MG63 (cell line): ENCODE measurements at places on chromosomes 6 and 20. TPM values are rescaled to one million over a fixed set of nuclear protein-coding genes. Genes with fewer than 3 reads are reported as not detected.

Gene DCBLD1
- 20.9 and 34.8 TPM in 2 replicates for total RNA-seq

Gene ACTL10
- 2.4 and 3.5 TPM in 2 replicates for total RNA-seq

Gene CALHM4
- not detected in 2 replicates for total RNA-seq

Gene FAM83C
- not detected in 2 replicates for total RNA-seq

Gene MUC22
- total RNA-seq = not detected in 2 replicates

Gene HLA-DRB1
- not detected in 2 replicates for total RNA-seq

DNA sequence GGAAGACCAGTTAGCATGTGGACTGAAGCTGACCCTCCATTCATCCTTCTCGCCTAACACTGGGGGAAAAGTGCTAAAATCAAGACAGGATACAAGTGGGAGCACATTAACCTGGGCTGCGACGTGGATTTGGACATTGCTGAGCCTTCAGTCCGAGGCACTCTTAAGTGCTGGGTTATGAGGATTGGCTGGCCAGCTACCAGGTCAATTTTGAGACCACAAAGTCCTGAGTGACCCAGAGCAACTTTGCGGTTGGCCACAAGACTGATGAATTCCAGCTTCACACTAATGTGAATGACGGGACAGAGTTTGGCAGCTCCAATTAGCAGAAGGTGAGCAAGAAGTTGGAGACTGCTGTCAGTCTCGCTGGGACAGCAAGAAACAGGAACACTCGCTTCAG lies 20.7 kb downstream of the FUCA2 start:
- no peak for DNase-seq

DNA sequence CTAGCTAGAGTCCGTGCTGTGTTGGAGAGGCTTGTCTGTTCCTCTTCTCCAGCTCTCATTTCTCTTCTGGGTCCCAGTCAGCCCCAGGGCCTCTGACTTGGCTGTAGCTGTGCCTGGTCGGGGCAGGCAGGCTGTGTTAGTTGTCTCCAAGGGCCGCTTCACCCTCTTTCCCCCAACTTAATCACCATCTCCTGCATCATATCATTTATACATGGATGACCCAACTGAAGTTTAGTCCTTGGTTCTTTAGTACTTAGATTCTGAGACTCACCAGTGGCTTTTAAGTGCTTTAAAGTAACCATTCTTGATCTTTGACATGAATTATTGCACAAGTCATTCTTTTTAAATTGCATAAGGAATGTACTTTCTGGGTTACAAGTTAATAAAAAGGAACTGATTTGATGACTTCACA lies 127.3 kb downstream of the RTN4IP1 start:
- DNase-seq = no peak

DNA sequence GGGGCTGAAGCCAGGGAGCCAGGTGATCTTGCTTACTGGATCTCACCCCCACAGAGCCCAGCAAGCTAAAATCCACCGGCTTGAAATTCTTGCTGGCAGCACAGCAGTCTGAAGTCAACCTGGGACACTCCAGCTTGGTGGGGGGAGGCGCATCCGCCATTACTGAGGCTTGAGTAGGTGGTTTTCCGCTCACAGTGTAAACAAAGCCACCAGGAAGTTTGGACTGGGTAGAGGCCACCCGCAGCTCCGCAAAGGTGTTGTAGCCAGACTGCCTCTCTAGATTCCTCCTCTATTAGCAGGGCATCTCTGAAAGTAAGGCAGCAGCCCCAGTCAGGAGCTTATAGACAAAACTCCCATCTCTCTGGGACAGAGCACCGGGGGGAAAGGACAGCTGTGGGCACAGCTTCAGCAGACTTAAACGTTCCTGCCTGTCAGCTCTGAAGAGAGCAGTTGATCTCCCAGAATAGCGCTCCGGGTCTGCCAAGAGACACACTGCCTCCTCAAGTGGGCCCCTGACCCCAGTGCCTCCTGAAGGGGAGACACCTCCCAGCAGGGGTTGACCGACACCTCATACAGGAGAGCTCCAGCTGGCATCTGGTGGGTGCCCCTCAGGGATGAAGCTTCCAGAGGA lies 206.3 kb upstream of the KHDRBS2 start:
- no peak for DNase-seq

DNA sequence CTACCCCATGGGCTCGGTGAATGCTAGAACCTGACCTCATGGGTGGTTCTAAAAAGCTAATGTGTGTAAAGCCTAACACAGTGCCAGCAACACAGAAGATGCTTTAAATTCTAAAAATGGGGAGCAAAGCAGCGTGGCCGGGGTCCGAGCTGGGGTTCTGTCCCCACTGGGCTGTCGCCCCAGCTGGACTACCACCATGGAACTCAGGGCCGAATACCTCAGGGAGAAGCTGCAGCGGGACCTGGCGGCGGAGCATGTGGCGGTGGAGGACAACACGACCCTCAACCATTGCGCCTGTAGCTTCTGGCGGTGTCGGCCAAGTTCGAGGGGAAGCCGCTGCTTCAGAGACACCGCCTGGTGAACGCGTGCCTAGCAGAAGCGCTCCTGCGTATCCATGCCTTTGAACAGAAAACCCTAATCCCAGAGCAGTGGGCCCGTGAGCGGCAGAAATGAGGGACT lies 8.4 kb downstream of the SOX4 start:
- DNase-seq = no peak

DNA sequence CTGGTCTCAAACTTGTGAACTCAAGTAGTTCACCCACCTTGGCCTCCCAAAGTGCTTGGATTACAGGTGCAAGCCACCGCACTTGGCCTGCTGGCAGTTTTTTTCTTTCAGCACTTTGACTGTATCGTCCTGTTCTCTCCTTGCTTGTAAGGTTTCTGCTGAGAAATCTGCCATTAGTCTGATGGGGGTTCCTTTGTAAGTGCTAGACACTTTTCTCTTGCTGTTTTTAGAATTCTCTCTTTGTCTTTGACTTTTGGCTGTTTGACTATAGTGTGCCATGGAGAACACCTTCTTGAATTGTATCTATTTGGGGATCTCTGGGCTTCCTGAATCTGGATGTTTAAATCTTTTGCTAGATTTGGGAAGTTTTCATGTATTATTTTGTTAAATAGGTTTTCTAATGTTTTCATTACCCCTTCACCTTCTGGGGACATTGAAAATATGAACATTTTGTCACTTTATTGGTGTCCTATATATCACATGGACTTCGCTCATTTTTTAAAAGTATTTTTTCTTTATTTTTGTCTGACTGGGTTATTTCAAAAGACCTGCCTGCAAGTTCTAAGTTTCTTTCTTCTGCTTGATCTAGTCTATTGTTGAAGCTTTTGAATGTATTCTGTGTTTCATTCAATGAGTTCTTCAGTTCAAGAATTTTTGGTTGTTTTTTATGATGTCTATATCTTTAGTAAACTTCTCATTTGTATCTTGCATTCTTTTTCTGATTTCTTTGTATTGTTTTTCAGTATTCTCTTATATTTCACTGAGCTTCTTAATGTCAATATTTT lies 22.1 kb downstream of the GJA10 start:
- DNase-seq = no peak

DNA sequence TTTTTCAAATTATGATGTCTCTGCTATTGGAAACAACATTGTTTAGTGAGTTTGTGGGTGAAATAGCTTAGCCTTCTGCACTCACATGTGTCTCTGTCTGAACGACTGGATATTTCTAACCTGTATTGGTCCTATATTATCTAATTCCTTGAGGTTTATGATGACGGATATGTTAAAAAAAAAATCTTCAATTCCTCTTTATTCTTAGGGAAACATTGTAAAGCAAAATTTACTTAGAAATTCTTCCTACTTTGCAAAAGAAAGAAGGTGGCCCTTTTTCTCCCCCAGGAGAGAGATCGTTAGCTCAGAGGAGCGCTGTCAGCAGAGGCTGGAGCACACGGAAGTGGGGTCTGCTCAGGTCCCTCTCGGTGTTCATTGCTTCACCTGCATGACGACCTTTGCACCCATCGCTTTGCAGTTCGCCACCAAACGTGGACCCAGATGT lies 149.8 kb downstream of the ZDHHC14 start:
- DNase-seq = no peak

DNA sequence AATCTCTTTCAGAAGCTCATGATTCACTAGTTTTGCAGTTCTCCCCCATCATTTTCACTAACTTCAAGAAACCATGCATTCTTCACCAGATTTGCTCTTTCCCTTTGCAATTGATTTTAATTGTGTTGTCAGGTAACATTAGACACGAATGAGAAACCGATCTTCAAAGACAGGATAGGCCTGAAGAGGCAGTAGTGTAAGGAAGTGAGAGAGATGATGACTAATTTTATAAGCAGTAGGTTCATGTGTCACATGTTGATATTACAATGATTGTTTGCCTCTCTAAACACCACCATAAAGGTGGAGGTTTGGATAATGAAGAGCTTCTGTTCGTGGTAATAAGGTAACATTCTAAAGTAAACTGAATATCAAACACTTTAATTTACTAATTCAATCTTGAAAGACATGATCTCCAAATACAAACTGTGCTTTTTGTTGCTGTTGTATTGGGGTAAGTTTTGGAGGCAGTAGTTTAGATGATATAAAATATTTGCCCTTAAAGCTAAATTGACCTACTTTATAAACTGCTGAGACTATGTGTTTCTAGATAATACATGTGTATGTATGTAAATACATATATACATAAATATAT lies 207.2 kb downstream of the PHACTR1 start:
- no peak for DNase-seq

DNA sequence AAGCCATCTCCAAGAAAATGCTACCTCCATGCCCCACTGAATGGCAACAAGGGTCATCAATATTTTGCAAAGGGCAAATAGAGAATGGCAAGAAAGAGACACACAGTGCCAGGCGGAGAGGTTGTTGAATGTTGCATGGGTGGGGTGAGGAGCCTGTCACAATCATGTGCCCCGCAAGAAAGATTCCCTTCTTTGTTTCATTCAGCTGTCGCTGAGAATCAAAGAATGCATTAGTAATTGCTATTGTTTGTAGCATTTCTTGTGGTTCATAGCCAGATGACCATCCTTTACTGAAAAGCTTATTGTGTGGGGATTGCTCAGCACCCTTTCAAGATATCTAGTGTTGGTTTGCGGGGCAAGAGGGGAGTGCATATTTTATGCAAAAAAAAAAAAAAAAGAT lies 166.5 kb upstream of the QKI start:
- no peak for DNase-seq

GRCh38 chr20:34055290-34055689 lies 56.8 kb downstream of the EIF2S2 start:
- no peak for DNase-seq

DNA sequence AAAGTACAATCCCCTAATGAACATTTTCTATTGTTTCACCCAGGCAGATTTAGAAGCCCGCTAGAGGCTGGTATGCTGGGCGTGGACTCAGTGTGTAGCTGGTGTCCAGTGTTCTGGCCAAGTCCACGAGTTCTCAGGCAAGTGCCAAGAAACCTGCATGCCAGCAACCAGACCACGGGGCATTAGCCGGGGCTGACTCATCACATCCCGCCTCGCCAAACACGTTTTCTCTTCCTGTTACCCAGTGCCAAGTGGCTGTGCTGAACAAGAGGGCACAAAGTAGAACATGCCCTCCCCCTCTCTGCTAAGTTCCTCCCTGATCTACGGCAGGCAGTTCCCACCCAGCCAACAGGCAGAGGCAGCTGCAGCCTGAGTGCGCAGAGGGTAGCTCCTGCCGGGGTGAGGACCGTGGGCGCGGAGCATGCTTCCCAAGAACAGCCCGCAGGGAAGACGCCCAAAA lies 29.6 kb downstream of the RAMACL start:
- peak; percentile 99 for DNase-seq

DNA sequence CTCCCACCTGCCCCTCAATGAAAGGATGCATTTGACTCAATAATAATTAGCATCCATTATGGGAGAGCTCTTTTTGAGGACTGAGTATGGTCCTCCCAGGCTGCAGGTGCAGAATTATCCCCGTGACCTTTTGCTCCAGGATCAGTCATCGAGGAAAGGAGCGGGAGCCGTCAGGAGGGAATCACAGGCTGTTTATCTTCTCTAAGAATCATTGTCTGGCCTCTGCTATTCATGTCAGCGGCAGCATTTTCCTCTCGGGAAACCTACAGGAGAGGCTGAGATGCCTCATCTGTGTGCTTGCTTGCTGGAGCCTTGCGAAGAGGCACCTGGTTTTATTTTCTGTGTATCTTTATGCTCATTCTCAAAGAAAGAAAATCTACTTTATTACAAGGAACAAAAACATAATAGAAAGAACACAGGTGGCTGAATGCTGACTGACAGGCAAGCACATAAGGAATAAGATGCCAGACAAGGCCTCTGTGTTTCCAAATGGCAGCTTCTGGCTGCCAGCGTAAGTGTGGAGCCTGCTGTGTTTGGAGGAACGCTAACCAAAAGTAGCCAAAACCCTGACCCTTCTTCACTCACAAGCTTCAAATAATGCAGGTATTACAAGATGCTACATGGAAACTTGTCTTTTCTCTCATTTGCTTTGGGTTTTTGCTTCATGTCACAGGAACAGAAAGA lies 539.1 kb upstream of the MARCKS start:
- no peak for DNase-seq

GRCh38 chr6:51249798-51250197 lies 431.1 kb downstream of the TFAP2B start:
- no peak for DNase-seq

DNA sequence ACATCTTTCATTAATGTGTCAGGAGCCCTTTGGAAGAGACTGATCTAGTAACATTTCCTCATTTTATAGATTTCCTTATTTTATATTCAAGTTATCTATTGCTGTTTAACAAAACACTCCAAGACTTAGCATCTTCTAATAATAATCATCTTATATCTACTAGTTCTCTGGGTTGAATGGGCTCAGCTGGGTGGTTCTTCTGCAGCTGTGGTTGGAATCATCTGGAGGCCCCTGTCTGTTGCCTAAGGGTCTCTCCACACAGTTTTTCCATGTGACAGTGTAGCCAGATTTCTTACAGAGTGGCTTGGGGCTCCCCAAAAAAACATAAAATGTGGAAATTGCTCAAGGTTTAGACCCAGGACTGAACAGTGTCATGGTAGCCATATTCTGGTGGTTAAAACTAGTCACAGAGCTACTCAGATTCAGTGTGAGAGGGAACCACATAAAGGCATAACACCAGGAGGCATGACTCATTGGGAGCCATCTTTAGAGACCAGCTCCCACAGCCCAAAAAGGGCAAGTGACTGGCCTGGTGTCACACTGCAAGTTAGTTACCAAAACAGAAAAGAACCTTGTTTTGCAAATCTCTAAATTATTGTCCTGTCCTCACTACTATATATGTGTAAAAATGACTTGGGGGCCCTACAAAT lies 11.5 kb downstream of the SLC2A10 start:
- DNase-seq = no peak

DNA sequence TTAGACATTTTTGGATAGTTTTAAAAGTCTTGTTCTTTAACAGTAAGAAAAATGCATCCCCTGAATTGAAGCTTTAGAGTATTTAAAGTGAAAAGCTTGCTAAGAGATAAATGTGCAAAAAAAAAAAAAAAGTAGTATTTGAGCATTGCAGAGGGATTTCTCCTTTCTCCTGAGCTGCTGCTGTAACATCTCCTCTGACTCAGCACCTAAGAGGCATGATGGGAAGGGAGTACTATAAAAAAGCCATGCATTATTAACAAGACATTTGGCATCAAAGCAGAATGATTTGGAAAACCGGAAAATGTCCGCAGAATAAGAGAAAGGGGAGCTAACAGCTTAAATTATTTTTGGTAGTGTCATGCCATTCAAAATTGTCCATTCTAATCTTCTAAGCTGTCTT lies 27.9 kb downstream of the B4GALT5 start:
- no peak for DNase-seq
